Thoracic aorta (tissue), 2 donors: ENCODE measurements at places on chromosomes 11 and 22.

- no peak for DNase-seq
These were observed 681.9 kb downstream of the NTM start for GRCh38 chr11:132052342-132052741.

- no peak for DNase-seq
These were observed 9.7 kb downstream of the SDHAF2 start for GRCh38 chr11:61439615-61440014.

- no peak for DNase-seq
These were observed 42.6 kb upstream of the VPREB1 start for GRCh38 chr22:22201930-22202343.

- no peak for DNase-seq
These were observed 24.4 kb upstream of the SHISAL1 start for GRCh38 chr22:44336962-44337677.

DNA sequence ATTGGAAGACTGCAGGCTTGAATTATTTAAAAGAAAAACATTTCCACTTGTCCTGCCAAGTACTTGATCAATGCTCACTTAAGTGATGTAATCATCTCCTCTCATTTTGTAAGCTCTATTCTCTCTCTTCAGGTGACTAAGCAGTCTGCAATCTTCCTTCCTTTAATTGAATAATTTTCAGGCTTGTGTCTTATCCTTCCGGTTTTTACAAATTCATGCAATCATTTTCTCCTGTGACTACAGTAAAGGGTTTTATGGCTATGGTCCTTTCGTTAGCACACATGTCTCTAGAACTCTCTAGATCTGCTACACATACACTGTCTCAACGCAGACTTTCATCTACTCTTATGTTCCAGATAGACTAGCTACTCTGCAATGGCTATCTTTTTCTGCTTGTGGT, 12.6 kb upstream of the UPB1 start:
- no peak for DNase-seq

- DNase-seq, result no peak
These were observed 669 bp upstream of the TIGD3 start for GRCh38 chr11:65353900-65354264.

- no peak for DNase-seq
These were observed 79.4 kb downstream of the ZC3H12C start for GRCh38 chr11:110172468-110173065.

GRCh38 chr22:50446708-50447575, 27.9 kb downstream of the SBF1 start:
- no peak for DNase-seq

- DNase-seq, result no peak
These were observed 42.6 kb downstream of the SLC22A12 start for GRCh38 chr11:64633555-64634159.

DNA sequence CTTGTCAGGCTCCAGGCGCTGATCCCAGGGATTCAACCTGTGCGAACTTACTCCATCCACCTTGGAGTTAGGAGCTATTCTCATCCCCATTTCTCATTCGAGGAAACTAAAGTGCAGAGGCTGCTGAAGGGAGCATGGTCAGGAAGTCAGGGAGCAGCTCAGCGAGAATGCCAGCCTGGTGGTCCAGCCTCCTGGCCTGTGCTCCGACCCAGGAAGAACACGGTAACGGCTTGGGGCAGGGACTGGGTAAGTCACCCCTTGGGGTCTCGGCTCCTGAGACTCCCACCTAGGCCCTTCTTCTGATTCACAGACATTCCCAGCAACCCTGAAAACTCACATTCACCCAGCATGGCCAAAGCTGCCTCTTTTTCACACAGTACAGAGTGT, 132.8 kb downstream of the CRYBB2 start:
- no peak for DNase-seq

DNA sequence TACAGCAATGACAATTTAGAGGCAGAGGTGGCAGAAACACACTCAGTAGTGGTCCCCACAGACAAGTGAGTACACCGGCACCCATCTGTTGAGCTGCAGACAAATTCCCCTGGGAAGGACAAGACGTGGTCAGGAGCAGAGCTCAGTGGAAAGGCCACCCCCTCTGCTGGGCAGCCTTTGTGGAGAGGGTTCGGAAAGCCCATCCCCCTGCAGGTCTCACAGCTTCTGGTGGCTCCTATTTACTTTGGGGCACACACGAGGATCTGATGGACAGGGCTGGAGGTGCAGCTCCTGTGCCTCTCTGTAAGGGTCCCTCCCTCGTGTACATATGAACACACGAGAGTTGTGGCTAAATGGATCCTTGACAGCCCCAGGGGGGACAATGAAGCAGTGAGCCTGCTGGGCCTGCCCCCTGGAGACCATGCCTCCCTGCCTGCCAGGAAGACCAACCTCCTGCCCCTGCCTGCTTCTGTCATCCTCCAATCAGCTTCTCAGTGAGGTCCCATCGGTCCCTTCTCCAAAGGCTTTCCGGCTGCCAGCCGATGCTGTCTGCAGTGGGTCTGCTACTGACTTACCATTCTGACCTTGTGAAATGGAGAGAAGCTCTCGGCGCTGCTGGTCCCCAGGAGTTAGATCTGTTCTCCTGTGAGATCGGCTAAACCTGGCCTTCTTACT, 161.5 kb downstream of the CACNA1I start:
- DNase-seq, result no peak

- DNase-seq, result no peak
These were observed 384.4 kb upstream of the DDI1 start for GRCh38 chr11:103652013-103652412.

GRCh38 chr11:120824242-120824641, 199.7 kb upstream of the TBCEL start:
- DNase-seq, result no peak

DNA sequence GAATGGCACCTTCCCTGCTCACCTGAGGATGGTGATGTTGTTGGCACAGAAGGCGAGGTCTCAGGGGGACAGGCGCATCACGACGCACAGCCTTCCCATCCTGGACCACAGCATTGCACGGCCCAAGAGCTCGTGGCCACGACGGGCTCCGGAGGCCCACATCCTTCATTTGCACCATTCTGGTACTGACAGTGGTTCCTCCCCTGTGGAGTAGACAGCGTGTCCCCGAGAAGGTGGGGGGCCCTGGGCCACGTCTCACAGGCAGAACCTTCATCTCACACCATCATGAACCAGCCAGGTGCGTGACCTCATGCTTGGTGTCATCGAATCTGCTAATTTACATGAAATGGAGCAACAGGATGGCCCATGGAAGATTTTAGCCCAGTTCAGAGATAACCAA, 180.0 kb downstream of the CTTN start:
- no peak for DNase-seq

GRCh38 chr11:3010521-3011275, 18.6 kb upstream of the NAP1L4 start:
- no peak for DNase-seq

- no peak for DNase-seq
These were observed 63.1 kb upstream of the CCDC90B start for GRCh38 chr11:83349296-83349695.

- no peak for DNase-seq
These were observed 10.9 kb downstream of the GAS2 start for GRCh38 chr11:22677153-22677903.

DNA sequence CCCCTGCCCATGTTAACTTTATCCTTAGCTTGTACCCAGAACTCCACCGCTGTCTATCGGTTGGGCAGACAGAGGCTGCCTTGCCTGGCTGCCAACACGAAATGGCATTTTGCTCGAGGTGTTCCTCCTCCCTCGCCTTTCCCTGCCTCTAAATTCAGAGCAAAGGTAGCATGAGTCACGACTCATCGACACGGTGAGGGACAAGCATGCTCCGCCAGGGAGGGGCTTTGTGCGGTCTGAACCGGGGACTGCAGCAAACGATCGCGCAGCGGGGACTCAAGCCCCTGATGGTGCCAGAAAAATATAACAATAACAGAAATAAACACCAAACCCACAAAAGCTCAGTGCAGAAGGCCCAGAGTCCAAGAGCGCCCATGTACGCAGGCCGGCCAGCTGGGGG, 52.3 kb downstream of the RTL6 start:
- DNase-seq, result no peak

- no peak for DNase-seq
These were observed 20.9 kb downstream of the CSNK1E start for GRCh38 chr22:38296372-38296771.

DNA sequence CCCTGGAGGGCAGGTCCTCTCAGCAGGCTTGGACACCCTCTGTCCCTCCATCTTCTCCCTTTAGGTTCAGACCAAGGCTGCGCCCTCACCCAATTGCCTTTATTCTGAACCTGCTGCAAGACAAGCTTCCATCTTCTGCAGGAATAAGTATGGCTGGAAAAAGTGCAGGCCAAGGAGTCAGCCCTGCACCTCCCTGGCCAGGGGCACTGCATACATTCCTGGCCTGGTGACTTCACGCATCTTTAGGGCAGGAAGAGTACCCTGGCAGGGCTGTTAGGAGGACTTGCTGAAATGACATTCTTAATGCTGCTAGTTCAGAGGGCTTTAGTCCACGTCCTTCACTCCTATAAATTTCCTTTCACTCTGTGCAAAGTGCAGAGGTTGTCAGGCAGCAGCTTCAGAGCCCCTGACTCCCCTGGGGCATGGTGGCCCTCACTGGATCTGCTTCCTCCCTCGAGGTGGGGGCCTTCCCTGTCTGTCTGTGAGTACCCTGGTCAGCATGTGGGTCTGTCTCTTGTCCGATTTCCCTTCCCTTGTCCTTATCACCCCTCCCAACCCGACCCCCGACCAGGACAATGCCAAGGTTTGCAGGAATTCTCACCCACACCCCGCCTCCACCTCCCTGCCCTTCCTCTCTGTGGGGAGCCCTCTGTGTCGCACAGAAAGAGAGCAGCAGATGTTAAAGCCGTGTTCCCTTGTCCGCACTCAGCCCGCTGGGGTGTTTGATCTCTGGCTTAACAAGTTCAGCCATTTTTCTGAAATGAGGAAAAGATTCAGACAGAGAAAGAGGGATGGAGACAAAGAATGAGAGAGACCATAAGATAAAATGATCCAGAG, 124.5 kb upstream of the SYT13 start:
- DNase-seq, result no peak

DNA sequence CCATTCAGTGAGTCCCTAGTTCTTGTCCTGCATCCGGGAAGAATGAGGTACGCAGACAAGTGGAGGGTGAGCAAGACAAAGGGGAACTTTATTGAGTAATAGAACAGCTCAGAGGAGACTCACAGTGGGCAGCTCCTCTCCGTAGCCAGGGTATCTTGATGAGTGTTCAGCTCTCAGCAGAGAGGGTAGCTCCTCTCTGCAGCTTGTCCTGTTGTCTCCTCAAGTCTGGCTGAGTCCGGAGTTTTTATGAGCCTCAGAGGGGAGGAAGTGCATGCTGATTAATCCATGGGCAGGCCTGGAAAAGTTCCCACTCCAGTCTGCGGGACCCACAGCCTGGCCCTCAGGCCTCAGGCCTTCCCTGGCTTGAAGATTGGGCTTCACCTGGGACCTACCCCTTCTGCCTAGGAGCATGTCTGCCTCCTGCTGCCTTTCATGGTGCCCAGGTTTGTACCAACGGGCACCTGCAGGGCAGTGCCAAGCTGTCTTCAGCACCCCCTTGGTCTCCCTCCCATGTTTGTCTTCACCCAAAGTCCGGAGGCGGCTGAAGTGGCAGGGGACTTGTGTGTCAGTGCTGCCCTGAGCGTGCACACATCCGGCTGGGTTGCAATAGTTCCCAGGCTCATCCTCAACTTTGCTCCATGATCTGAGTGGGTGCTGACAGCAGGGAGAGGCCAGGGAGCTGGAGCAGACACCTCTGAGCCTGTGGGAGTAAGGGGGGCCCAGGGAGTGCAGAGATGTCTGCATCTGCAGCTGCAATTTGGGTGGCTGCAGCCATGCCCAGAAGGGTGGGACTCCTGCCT, 134.2 kb downstream of the LDLRAD3 start:
- no peak for DNase-seq

DNA sequence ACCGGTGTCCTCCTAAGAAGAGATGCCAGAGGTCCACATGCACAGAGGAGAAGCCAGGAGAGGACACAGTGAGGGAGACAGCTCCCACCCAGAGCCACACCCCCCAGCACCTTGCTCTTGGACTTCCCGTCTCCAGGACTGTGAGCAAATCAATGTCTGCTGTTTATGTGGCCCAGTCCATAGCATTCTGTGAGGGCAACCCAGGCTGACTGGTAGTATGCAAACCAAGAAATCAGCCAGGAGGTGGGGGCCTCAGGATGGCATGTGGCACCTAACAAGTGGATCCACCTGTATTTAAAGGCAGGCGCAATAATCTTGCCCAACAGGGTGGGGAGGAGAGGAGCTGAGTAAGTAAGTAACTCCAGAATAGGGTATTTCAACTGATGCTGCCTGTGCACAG, 136.4 kb downstream of the BRD1 start:
- no peak for DNase-seq

DNA sequence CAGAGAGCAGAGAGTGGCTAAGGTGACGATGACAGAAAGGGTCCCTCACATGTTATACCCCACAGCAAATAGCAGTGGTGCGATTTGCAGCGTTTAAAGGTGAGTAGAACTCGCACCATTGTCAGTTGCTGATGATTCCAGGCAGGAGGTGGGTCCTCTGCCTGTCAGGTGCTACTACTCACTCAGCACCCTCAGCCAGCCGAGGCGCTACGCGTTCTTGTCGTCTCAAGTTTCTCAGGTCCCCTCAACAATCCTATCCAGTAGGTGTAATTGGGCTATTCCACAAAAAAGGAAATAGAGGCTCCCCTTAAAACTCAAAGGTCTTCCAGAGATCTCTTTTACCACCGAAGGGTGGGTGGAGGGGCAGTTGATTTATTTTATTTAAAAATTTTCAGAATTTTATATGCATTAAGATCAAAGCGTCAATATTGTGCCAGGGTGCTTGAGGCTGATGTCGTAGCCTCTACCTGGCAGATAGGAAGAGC, 18.3 kb downstream of the ELF5 start:
- DNase-seq, result no peak

DNA sequence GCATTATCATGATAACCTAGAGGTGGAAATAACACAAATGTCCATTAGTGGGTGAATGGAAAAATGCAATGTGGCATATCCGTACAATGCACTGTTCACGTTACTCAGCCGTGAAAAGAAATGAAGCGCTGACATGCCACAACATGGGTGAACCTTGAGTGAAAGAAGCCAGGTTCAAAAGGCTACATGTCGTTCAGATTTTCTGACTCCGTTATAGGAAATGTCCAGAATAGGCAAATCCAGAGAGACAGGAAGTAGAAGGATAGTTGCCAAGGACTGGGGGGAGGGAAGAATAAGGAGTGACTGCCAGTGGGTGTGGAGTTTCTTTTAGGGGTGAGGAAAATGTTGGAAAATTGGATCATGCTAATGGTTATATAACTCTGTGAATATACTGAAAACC, 133.8 kb downstream of the ATXN10 start:
- no peak for DNase-seq

DNA sequence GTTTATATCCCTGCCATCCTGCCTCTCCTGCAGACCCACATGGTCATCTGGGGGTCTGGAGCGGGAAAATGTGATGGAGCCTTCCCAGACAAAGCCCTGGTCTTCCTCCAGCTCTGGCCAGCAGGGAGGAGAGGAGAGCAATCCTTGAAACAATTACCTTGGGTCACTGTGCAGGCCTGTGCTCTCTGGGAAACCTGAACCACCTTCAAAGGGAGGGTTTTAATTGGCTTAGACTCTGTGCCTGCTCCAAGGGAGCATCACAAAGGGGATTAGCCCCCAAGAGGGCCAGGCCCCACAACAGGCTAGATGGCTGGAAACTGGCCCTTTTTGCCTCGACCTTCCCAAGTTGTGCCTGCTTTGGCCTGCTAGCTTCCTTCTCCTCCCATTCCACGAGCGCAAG, 351.9 kb downstream of the TENM4 start:
- DNase-seq, result no peak

- DNase-seq, result no peak
These were observed 22.3 kb upstream of the A4GALT start for GRCh38 chr22:42742940-42743339.

- no peak for DNase-seq
These were observed 29.6 kb downstream of the C22orf31 start for GRCh38 chr22:29032014-29032475.
